Osteocyte (in vitro differentiated cells): ENCODE measurements at places on chromosomes 3 and 15.

DNA sequence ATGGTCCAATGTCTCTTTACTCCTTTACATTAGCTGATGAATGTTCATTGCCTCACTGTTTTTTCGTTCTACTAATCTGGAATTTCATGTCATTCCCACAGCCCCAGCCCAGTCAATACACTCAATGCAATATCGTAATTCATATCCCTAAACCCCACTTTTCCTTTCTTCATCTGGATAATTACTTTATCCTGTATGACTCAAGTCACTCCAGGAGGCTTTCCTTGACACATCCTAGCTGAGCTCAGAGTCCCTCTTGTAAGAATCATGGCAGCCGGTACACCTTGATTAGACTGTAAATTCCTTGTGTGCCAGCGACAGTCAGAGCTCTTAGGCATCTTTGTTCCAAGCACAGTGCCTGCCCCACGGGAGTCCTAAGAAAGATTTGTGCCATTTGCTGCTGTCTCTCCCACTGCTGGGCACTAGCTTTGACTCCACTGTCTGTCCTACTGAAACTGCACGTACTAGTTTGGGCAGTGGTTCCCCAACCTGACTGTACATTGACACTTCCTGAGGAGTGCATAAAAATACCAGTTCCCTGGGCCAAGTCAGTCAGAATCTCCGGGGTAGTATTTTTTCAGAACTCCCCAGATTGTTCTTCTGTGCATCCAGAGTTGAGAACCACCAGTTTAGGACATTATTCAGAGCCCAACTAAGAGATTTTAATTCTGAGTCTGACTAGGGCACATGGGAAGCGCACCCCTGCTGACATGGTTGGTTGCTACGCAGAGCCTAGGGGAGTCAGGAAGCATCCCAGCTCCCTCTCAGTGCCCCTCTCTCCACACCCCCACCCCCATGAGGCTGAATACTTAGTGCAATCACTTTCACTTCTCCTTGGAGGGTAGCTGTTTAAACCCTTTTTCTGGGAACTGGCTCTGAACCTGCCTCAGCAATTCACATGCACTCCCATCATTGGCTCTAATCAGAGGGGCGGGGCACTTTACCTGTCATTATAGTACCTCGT is 19.5 kb upstream of the C3orf70 start:
- no peak for DNase-seq

DNA sequence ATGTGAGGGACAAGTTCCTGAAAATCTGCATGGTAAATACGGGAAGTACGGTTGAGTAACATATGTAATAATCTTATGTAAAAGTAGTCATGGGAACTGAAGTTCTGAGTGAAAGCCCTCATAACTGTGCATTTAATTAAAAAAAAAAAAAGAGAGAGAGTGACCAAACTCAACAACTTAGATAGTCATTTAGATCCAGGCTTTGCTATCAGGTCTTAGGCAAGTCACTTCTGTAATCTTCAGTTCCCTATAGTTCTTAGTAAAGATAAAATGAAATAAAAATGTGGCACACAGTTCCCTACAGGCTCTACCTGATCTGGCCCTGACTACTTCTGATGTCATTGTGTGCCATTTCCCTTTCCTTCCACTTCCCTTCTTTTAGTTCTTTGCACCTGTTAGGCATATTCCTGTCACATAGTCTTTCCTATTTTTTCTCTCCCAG is 15.0 kb downstream of the RNF111 start:
- DNase-seq, result no peak

DNA sequence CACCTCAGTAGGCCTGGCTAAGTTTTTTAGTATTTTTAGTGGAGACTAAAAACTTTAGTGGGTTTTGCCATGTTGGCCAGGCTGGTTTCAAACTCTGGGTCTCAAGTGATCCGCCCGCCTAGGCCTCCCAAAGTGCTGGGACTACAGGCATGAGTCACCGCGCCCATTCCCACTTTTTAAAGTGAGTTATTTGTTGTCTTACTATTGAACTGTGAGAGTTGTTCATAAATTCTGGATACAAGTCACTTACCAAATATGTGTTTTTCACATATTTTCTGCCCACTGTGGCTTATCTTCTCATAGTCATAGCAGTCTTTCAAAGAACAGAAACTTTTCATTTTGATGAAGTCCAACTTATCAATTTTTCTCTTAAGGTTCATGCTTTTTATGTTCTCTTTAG is 29.9 kb upstream of the SPSB4 start:
- DNase-seq, result no peak

GRCh38 chr15:88658070-88658965 is 19.5 kb downstream of the ISG20 start:
- peak; percentile 68 for DNase-seq
